ENCODE measurements at places on chromosomes 11 and 22. TPM values are rescaled to one million over a fixed set of nuclear protein-coding genes. Genes with fewer than 3 reads are reported as not detected.

DNA sequence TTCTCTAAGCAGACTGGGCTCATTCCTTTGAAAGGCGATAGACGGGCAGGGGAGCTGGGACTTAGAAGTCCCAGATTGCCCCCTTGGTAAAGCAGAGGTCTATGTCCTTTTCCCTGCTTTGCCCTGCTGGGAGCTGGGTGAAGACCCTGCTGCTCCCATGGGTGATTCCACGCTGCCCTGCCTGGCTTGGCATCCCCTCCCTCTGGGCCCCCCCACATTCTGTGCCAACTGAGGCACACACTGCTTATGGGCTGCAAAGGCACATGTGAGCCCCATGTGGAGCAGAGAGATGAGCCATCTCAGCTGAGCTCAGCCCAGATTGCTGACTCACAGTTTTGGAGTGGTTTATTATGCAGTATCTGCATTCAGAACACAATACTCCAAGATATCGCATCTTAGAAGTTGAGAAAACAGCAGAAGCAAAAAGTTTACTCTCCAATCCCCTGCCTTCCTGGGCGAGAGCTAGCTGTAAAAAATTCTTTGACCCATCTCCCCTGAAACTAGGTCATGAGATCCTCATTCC is 127.2 kb downstream of the ST3GAL4 start:
- DNase-seq: no peak

GRCh38 chr11:16809886-16810668 is 71.6 kb downstream of the C11orf58 start:
- no peak for DNase-seq

Gene VWCE
- 4.0 TPM for polyA plus RNA-seq

Gene CDON
- 29.2 TPM for polyA plus RNA-seq

Measured in left renal cortex interstitium (tissue), 4 donors.